ENCODE measurements at places on chromosomes 7 and 10.

- DNase-seq: no peak
Measured at GRCh38 chr10:24771943-24772694, 48.4 kb upstream of the ARHGAP21 start.

GRCh38 chr7:148042935-148043631 lies 547.5 kb upstream of the C7orf33 start:
- DNase-seq: no peak

DNA sequence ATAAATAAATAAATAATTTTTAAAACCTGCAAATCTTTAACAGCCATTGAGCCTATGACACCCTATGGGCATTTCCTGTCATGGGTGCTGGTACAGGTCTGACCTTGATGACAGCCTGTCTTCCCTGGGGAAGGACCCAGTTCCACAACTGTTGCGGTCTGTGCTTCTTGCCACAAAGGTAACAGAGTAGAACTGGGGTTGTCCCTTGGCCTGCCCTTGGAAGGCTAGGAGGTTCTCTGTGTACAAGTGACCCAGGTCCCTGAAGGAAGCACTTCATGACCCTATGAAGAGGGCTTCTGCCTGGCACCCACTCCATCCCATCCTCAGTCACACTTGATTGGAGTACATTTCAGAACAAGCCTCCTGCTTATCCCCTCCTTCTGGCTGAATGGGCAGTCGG lies 66.9 kb downstream of the OGDH start:
- DNase-seq: no peak

- DNase-seq: no peak
Measured at GRCh38 chr7:19762631-19763030, 10.8 kb downstream of the TMEM196 start.

DNA sequence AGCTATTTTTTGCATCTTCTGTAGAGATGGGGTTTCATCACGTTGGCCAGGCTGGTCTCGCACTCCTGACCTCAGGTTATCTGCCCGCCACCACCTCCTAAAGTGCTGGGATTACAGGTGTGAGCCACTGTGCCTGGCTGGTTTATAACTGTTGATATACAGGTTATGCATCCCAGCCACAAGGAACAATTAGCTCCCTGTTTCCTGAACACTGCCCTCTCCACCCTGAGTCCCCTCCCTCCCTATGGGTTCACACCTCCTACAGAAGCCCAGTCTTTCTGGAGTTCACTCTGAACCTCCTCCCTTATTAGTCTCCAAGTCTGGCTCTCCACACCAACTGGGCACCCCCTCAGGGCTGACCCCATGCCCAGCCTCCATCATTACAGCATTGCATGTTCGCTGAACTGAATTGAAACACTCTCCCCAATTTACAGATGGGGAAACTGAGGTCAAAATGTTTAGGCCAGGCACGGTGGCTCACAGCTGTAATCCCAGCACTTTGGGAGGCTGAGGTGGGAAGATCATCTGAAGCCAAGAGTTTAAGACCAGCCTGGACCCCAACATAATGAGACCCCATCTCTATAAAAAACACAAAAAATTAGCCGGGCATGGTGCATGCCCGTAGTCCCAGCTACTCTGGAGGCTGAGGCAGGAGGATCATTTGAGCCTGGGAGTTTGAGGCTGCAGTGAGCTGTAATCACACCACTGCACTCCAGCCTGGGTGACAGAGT lies 1.7 kb upstream of the CLIP2 start:
- no peak for DNase-seq

GRCh38 chr7:27826357-27826756 lies 86.4 kb downstream of the TAX1BP1 start:
- DNase-seq: no peak

All from NT2/D1 (cell line).